ENCODE measurements at places on chromosomes 7 and 10.

- no peak for DNase-seq
Measured at GRCh38 chr10:93695740-93696139, 6.7 kb downstream of the FRA10AC1 start.

DNA sequence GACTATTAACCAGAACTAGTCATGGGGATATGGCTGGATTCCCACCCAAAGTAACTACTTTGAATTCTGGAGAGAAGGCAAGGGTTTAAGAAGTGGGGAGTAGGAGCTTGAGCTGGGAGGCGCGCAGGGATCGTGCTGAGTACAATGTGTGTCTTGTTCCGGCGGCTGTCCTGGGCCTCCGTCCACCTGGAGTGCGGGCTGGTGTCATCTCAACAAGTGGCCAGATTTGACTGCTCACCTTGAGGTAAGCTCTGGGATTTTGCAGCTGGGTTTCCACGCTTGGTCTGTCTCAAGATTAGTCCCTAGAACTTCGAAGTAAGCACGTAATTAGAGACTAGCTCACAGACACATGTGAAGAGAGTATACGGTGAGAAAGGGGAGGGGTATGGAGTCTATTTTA is 49.4 kb downstream of the GLRX3 start:
- DNase-seq: no peak

DNA sequence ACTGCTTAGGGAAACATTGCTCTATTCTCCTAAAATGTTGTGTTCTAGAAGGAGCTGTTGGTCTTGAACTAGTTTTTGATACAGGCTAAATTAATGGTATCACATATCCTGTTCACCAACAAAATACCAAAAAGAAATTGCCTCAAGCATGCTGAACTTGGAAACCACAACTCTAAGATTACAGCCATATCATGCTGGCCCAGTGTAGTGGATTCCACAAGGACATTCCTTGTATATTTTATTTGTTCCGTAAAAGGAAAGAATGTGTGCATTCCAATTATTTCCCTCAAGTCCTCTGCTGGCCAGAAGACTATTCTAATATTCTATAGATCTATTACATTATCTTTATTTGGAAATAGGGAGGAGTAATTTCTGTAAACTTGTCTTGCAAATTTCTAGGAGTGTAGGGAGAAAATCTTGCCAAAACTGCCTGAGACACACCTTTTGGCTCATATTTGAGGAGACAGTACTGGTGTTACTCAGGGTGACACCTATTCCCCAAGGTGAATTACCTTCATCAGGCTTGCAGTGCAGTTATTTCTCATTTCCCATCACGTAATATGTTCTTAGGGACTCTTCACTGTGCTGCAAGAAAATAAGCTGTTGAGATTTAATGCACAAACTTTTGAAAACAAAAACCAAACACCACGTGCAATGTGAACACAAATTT is 1.9 kb upstream of the NEBL start:
- no peak for DNase-seq

DNA sequence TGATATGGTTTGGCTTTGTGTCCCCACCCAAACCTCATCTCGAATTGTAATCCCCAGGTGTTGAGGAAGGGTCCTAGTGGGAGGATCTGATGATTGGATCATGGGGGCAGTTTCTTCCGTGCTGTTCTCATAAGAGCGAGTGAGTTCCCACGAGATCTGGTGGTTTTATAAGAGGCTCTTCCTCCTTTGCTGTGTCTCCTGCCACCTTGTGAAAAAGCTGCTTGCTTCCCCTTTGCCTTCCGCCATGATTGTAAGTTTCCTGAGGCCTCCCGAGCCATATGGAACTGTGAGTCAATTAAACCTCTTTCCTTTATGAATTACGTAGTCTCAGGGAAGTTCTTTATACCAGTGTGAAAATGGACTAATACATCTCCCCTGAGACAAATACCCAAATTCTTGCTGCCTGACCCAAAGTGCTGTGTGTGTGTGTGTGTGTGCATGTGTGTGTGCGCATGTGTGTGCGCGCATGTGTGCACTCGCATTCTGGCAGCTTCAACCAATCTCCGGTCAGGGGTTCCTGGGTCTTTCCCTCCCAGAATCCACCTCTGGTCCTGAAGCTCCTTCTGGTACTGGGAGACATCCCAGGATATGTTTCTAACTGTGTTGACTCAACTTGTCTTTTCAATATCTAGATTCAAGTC is 98.1 kb upstream of the LRRC4 start:
- no peak for DNase-seq

DNA sequence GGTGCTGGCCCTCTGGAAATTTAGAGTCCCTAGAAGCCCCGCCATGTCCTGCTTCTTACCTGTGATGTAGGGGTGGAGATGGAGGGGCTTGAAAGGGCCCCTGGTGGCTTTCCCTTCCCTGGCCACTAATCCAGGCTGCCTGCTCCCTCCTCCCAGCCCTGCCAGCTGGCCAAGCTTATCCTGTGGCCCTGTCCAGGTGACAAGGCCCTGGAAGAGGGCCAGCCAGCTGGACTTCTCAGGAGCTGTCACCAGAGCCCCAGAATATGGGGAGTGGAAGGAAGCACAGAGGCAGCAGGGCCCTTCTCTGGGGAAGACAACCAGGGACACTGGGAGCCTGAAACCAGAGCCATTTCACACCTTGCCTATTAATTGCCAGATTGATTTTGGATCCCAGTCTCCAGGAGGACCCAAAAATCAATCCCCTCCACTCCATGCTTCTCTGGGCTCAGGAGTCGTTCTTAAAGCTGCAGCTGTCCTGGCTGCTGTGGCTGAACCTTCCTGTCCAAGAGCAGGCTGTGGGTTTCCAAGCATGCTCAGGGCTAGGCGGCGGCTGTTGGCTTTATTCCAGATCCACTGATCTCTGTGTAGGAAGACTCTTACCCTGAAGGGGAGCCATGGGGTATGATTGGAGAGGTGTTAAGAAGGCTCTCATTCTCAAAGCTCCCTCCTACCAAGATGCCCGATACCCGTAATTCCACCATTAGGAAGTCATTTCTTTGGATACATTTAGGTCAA is 52.6 kb upstream of the PCBD1 start:
- DNase-seq: no peak

GRCh38 chr10:100817268-100817839 is 72.0 kb downstream of the PAX2 start:
- no peak for DNase-seq

GRCh38 chr10:27783660-27784059 is 38.0 kb upstream of the MKX start:
- no peak for DNase-seq

DNA sequence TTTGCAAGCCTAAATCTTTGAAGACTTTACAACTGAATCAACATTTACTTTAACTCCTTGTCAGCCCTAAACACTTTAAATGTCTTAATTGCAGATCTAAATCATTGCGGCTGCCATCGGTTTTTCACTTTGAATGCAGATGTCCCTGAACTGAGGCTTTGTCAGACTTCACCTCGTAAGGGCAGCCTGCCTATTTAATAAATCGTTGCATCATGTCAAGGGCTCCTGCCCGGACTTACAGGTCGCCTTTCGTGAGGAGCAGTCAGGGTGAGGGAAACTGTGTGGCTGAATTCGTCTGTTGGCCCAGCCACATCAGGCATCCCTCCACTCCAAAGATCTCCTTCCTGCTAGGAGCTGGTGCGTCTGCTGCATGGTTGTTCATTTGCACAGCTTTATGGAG is 368.2 kb upstream of the NPVF start:
- no peak for DNase-seq

DNA sequence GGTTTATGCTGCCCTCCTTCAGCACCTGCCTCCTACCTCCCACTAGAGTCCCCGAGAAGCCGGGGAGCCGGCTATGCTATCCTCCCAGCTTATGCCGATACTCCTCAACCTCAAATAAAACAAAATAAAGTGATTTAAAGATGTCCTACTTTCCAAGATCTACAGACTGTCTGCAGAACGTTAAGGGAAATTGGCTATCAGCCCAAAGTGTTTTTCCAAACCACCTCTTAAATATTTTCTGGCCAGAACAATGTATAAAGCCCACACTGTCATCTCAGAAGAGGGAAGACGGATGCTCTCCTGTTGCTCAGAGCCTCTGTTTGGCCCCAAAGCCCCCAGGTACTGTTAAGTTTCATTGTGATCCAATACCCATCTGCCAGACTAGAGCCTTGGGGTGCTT is 54.0 kb upstream of the MGMT start:
- no peak for DNase-seq

DNA sequence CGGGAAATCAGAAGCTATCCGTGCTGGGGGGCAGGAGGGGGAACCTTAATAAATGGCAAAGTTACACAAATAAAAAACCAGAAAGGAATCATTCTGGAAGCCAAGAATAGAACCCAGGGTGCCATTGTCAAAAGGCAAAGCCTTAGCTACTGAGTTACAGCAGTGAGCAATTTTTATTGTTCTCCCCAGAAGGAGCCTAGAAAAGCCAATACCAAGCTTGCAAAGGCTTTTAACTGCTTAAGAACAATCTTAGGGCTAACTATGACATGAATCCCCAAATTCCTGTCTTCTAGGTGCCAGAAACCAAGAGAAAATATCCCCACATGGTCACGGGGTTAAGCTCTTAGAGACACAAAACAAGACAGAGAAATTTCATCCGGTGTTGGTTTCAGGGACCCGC is 482.7 kb downstream of the CCSER2 start:
- DNase-seq: no peak

DNA sequence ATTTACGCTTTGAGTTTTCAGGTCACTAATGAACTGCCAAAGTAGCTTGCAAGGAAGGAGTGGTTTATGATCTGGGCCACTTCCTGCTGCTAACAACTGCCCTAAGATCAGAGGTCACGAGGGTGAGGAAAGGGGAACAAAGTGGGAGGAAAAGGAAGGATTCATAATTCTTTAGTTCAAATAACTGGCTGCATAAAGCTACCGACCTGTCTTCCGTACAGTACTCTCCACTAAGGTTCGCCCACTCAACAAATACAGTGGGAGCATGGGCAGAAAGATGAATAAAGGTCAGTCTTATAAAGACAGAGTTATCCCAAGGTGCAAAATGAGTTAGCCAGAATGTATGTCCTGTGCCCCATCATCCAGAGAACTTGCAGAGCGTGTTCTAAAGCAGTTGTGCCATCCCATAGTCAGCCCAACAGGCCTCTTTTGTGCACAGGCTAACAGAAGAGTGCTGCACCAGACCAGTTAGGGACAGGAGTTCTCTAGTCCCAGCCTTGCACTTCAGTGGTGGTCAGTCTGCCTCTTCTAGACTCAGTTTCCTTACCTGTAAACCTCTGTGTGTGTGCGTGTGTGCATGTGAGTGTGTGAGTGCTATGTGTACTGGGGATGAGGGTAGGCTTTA is 65.9 kb downstream of the CREB3L2 start:
- no peak for DNase-seq

DNA sequence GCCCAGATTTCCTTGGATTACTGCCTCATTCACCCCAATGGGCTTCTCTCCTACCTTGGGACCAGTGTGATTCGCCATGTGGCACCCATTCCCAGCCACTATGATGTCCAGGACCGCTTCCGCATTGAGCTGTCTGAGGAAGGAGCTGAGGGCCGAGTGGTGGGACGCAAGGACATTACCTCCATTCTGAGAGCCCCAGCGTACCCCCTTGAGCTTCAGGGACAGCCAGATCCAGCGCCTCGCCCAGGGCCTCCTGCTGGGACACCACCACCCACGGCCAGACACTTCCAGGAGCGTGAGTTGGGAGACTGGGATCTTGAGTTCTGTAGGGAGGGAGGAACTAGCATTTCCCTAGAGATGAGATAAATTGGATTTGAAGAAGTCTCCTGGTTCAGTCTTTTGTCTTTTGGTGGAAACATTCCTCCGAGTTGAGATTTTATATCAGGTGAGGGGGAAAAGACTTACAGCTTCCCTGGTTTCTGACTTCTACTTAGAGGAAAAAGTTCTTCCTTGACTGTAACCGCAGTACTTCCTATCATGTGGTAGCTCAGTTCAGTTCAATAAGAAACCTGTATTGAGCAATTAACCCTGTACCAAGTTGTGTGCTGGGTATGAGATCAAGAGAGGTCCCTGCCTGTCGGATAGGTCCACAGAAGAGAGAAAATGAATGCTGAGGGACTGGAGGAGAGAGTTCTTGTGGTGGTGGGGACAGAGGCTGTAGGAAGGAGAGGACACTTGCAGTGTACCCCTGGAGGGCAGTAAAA is 1.3 kb downstream of the MOSPD3 start:
- DNase-seq: no peak

Data from CD4-positive, alpha-beta T cell (primary cell).